ENCODE measurements at places on chromosomes 13 and 19.

GRCh38 chr13:97223711-97224541 lies 1.8 kb downstream of the MBNL2 start:
- DNase-seq, result peak; percentile 94

DNA sequence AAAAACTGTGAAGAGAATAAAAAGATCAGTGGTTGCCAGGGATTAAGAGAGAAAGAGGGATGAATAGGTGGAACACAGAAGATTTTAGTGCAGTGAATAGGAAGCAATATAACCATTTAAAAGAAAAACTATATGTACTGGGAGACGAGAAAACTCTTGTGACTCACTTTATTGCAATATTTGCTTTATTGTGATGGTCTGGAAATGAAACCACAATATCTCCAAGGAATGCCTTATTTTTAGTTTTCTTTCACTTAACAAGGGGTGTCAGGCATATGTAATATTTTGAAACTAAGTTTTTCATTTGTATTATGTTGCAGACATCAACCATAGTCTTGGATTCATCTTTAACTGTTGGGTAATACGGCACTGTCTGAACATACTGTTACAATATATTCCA lies 1308.2 kb downstream of the PCDH9 start:
- DNase-seq, result no peak

DNA sequence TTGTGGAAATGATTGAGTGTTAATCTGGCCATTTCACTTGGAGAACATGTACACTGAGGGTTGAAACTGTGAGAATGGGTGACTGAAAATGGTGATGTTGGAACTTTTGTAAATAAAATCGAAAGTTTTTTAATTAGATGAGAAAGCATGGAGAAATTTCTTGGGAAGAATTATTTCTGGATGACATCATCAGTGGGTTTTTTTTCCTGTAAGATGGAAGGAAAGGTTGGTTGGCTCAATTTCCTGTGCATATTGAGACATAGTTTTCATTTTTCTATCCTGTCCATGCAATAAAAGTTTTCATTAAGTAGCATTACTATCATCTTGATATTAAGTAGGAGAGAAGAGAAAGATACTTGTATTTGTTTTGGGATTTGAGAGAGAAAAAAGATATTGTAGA lies 120.6 kb upstream of the HTR2A start:
- no peak for DNase-seq

DNA sequence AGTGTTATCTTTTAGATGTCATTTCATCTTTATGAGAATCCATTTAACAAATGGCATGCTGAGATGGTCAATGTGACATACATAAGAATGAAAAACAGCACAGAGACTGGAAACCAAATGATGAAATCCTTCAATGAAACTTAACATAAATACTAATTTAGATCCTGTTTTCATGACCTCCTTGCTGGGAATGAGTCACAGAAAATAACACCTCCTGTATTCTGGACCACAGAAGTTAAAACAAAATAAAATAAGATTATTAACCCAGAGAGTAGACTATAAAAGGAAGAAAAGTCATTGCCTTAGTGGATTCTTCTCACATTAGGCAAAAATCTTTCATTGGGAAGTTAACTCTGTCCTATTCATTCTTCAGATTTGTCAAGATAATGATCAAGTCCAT lies 1.6 kb downstream of the DIAPH3 start:
- no peak for DNase-seq

- no peak for DNase-seq
Measured at GRCh38 chr19:32317086-32317485, 28.3 kb upstream of the ZNF507 start.

All from suppressor macrophage treated with lipopolysaccharide for 4 hours (primary cell).